ENCODE measurements at places on chromosomes 11 and 22.
A peak's percentile ranks its signal among the peaks of the same experiment; 100 is the strongest.

DNA sequence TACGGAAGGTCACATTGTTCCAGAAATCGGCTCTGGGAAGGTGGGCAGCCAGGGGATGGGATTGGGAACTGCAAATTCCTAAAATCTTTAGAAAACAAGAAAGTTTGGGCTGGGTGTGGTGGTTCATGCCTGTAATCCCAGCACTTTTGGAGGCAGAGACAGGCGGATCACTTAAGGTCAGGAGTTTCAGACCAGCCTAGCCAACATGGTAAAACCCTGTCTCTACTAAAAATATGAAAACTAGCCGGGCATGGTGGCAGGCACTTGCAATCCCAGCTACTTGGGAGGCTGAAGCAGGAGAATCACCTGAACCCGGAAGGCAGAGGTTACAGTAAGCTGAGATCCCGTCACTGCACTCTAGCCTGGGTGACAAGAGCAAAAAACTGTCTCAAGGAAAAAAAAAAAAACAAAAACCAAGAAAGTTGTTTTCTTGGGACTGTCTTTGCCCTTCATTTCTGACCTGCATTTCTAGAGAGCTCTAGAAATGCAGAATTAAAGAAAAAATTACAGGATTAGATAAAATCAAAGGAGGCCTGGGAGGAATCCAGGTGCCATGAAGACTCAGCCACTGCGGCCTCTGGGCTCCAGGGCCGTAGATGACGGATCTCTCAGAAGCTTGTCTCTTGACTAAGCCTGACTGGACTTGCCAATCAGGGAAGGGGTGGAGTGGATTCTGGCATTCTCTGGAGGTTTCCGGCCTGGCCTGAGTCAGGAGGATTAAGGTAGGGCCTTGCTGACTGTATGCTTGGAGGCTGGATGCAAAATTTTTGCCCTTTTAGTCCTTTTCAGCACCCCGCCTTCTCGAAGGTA, 5.3 kb upstream of the MALAT1 start:
- DNase-seq: peak; percentile 74

DNA sequence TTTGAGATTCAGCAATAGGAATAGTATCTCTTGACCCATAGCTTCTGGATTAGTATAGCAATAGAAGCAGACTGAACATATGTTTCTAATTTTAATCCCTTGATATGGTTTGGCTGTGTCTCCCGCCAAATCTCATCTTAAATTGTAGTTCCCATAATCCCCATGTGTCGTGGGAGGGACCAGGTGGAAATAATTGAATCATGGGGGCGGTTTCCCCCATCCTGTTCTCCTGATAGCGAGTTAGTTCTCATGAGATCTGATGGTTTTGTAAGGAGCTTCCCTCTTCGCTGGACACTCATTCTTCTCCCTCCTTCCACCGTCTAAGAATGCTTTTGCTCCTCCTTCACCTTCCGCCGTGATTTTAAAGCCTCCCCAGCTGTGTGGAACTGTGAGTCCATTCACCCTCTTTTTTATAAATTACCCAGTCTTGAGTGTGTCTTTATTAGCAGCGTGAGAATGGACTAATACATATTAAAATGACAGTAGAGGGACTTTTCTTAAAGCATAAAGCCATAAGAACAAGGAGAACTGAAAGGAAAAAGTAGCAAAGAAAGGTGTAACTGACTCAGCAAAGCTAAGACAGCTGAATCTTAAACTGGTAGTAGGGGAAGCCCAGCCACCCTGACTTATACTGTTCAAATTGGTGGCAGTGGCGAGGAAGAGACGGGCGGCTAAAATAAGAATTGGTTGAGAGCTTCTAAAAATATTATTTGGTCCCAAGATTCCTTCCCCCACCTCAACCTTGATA, 20.3 kb upstream of the SLN start:
- DNase-seq: no peak

DNA sequence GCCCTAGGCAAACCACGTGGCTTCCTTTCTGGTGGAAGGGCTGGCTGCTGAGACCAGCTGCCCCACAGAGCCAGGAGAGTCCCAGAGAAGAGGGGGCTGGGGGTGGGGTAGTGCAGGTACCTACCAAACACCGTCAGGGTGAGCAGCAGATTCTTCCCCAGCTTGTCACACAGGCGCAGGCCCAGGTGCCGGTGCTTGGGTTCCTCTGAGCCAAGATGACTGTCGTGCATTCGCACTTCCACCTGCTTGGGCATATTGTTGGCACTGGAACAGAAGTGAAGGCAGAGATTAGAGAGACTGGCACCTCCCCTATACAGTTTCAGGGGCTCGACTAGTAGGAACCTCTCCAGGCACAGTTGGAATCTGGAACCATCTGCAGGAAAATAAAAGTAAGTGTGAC, 102.1 kb downstream of the SLC1A2 start:
- no peak for DNase-seq

GRCh38 chr22:39955675-39956074, 4.5 kb upstream of the TMA7B start:
- DNase-seq: no peak

DNA sequence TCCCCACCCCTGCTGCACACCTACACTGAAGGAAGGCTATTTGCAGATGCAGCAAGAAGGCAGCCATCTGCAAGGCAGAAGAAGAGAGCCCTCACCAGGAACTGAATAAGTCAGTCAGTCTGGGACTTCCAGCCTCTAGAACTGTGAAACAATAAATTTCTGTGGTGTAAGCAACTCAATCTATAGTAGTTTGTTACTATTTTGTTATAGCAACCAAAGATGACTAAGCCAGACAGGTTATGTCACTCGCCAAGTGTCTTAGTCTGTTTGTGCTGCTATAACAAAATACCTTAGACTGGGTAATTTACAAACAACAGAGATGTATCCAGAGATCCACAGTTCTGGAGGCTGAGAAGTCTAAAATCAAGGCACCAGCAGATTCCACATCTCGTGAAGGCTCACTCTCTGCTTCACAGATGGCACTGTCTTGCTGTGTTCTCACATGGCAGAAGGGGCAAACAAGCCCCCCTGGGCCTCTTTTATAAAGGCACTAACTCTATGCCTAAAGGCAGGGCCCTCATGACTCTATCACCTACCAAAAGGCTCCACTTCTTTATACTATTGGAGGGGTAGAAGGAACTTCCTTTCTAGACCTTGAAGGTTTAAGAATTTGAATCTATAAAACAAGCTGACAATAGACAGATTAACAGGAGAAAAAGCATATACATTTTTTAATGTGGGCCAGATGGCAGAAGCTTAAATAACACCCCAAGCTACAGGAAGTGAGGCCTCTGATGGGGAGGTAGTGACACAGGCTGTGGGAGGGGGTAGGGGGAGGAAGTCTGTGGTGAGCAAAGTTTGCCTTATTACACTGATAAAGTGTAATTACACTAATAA, 12.3 kb downstream of the APOL6 start:
- no peak for DNase-seq

DNA sequence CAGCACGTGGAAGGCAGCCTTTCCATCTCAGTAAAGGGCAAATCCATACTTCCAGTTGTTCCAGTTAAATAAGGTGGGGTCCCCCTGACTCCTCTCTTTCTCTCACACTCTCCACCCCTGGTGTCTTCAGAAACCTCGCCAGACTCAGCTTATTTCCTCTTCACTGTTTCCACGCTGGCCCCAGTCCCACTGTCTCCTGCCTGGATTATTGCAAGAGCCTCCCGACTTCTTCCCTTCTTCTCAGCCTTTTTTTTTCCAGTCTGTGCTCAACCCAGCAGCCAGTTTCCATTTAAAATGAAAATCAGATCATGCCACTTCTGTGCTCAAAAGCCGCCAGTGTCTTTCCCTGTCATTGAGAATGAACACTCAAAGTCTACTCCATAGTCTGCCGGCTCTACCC, 131.4 kb downstream of the PKNOX2 start:
- peak; percentile 60 for DNase-seq

DNA sequence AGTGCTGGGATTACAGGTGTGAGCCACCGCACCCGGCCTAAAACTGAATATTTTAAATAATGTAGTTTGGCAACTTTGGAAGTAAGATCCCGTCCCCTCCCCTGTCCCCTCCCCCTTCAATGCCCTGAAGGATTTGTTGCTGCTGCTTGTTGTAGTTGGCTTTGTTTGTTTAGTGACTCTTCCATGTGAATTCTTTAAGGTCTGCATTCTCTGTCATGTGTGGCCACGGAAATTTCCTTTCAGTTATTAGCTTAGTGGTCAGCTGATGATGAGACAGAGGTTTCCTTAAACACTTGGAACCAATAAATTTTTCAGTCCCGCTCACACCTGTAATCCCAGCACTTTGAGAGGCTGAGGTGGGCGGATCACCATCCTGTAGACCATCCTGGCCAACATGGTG, 109.9 kb downstream of the MPPED1 start:
- no peak for DNase-seq

- no peak for DNase-seq
Measured at GRCh38 chr22:38733329-38733723, 22.5 kb downstream of the SUN2 start.

GRCh38 chr11:129694538-129694937, 121.1 kb upstream of the TMEM45B start:
- DNase-seq: no peak

- no peak for DNase-seq
Measured at GRCh38 chr11:35647421-35648093, 15.0 kb upstream of the TRIM44 start.

GRCh38 chr22:44549701-44550100, 51.7 kb upstream of the RTL6 start:
- no peak for DNase-seq
